ENCODE measurements at places on chromosomes 16 and 17. TPM values are rescaled to one million over a fixed set of nuclear protein-coding genes. Genes with fewer than 3 reads are reported as not detected.

PLK1 gene
- 135 TPM for total RNA-seq

- peak; percentile 45 for DNase-seq
Observed at GRCh38 chr17:27762527-27763305, 37.6 kb downstream of the NOS2 start.

DNA sequence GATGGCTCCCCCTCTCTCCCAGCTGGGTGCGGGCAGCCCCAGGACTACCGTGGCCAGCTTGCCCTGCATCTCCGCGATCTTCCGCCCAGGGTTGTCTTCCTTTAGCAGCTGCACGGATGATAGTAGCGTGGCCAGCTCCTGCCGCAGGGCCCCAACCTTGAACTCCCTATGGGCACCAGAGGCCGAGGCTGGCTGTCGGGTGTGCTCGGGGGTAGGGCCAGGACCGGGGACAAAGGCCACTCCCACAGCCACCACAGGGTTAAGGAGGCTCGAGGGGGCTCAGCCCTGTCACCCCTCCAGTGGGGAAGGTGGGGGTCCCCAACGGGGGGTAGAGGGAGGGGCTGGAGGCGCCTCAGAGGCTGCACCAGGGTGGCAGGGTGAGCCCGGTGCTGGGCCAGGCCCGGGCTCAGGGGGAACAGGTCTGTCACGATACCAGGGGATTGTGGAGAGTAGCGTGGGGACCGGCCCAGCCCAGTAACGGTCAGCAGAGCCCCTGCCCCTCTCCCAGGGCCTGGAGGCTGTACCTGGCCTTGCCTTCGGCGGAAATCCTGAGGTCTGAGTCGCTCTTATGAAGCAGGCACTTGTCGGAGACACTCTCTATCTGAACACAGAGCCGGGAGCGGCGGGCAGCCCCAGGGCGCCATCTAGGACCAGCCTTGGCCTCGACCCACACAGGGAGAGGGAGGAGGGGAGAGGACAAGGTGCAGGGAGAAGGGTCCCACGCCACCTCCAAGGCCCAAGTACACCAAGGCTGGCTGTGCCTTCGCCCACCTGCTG lies 5.2 kb downstream of the PERCC1 start:
- no peak for DNase-seq

DNA sequence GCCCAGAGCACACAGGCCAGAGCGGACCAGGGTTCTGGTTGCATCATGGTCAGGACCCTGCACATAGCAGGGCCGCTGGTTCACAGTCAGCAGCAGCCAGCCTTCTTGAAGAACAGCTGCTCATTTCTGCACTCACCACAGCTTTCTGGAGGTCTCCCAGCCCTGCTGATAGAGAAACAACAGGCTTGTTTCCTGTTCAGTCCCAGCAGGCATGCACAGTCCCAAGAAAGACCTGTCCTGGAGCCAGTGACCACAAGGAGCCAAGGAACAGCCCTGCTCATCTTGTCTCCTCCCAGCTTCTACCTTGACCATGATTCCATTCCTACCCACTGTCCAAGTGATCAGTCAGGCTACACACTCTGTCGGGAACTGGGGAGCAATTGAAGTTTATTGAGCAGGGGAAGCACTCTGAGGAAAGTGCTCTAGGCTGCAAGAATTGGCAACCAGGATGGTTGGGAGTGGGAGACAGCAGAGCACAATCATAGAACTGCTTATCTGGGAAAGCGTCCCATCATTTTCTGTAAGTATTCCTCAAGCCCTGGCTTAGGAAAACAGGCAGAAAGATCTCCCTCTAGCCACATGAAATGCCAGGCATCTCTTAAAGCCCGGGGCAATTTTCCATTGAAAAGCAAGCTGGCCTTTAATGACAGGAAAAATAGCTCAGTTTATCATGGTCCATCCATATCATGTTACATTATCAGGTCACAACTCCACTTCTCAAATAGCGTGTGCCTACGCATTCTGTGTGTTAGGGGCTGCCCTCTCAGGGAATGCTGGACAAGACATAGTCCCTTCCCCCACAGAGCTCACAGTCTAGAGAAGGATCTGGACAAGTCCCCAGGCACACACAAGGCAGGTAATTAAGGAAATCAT lies 155.4 kb upstream of the FOXF1 start:
- DNase-seq = no peak

DNA sequence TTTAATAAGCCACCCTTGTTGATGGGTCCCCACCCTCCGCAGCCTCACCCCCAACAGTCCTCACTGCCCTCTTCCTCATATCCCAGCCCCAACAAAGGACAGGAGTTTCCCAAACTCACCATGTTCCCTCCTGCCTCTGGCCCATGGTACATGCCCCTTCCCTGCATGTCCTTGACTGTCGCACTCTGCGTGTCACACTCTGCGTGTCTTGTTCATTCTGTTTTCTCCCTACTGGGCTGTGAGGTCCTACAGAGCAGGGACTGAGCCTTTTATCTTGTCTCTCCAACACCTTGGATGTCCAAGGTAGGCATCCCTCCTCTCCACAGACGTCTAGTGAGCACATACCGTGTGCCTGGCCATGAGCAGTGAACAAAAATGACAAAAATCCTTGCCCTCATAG lies 154.7 kb downstream of the SOCS1 start:
- DNase-seq = no peak

TNK1 gene
- total RNA-seq = 0.61 TPM

- no peak for DNase-seq
Observed at GRCh38 chr16:4641306-4641687, 16.7 kb downstream of the MGRN1 start.

- DNase-seq = no peak
Observed at GRCh38 chr17:285751-286422, 66.7 kb downstream of the RPH3AL start.

OTOA gene
- 0.09 TPM for total RNA-seq

DNA sequence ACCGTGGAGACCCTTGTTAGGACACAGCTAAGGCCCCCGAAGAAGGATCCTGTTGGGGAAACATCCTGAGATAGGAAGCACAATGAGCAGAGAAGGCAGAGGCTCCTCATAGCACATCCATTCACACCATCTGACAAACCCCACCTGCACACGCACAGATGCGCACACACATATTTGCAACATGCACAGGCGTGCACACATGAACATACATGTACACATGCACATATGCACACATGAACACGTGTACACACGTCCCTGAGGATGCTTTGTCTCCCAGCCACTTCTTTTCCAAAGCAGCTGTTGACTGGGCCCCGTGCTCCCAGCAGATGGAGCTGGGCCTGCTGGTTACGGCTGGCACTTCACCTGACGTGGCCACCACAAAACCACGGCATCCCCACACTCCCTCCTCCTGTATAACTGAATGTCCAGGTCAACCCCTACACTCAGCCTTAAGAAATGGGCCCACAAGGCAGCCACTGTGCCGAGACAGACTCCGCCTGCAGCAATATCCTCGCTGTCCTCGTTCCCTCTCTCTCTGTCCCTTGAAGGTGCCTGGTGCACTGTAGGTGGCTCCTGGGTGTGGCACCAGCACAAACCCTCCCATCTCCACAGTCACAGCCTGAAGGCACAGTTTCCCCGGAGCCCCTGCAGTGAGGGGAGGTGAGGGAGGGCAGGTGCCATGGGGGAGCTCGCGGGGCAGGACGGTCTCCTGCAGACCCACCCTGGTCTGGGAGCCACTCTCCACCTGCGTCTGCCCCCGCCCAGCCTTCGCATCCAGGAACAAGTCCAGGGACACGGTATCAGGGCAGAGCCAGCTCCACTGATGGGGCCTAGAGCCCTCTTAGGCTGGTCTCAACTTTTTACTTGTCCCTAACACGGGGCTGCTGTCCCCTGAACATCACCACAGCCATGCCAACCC lies 183.0 kb downstream of the RBFOX3 start:
- no peak for DNase-seq

DNA sequence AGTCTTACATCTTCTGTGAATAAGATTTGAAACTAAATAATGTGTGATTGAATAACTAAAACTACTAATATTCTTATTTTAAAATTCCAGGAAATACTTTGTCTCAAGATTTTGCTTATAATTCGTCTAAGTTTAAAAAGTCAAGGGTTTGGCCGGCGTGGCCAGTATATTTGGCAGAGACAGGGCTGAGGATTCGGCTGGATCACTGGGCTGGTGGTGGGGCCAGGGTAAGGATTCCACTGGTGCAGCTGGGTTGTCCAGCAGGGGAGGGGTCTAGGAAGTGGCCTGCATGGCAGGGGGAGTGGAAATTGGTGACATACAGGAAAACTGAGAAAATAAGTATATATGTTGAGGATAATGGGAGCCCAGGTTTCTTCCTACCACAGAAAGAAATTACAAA lies 75.7 kb downstream of the MYO1D start:
- DNase-seq = no peak

ZBTB4 gene
- total RNA-seq = 27.7 TPM

XAF1 gene
- total RNA-seq = 491 TPM

GRCh38 chr17:6997171-6997570 lies 1.3 kb downstream of the ALOX12 start:
- no peak for DNase-seq

KRTAP4-1 gene
- not detected for total RNA-seq

GRCh38 chr17:63555500-63556156 lies 5.4 kb downstream of the DCAF7 start:
- DNase-seq = no peak

GRCh38 chr17:62692159-62692651 lies 64.7 kb downstream of the MRC2 start:
- no peak for DNase-seq

GLOD4 gene
- total RNA-seq = 56.3 TPM

DNA sequence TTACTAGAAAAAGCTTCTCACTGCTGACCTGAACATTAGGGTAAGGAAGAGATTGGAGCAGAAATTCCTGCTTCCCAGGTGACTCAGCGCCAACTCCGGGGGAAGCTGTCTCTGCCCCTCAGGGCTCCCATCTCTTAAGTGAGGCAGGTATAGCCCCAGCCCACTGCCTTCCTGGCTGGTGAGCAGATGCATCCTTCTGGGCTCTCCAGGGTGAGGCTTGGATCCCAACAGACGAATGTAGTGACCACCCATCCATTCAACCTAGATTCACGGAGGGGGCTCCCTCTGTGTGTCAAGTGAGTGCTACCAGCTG lies 3.2 kb downstream of the ATP2C2 start:
- no peak for DNase-seq

DNAJA3 gene
- 68.7 TPM for total RNA-seq

DNA sequence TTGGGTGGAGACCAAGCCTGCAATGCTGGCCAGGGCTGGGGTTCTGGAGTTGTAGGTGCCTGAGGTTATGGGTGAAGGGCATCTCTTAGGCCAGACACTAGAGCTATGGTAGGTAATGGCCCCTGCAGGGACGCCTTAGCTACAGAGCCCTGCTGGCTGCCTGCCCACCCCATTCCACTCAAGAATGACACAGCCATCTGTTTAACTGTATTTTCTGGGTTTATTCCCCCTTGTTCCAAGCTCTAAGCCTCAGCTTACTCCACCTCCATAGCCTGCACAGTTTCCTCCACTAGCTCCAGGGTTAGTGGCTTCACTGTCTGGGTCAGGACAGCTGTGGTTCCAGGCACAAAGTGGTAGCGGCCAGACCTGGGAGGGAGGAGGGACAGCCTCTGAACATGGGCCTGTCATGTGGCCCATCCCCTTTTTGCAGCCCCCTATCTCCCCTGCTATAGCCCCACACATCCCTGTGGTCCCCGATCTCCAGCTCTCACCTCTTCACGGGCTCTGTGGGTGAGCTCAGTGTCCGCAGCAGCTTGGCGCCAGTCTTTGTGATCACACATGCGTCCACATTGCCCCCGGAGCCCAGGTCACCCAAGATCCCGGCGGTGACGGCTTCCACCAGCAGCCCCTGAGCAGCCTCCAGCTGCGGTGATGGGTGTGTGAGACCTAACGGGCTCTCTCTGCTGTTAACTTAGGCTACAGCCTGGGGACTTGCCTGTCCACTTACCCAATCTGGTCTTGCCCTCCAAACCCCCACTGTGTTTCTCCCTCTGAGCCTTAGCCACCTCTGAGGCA lies 2.1 kb downstream of the PSMB10 start:
- peak; percentile 40 for DNase-seq

GRCh38 chr16:2371421-2371820 lies 30.9 kb upstream of the ABCA3 start:
- no peak for DNase-seq

KRTAP4-5 gene
- total RNA-seq = not detected

DNA sequence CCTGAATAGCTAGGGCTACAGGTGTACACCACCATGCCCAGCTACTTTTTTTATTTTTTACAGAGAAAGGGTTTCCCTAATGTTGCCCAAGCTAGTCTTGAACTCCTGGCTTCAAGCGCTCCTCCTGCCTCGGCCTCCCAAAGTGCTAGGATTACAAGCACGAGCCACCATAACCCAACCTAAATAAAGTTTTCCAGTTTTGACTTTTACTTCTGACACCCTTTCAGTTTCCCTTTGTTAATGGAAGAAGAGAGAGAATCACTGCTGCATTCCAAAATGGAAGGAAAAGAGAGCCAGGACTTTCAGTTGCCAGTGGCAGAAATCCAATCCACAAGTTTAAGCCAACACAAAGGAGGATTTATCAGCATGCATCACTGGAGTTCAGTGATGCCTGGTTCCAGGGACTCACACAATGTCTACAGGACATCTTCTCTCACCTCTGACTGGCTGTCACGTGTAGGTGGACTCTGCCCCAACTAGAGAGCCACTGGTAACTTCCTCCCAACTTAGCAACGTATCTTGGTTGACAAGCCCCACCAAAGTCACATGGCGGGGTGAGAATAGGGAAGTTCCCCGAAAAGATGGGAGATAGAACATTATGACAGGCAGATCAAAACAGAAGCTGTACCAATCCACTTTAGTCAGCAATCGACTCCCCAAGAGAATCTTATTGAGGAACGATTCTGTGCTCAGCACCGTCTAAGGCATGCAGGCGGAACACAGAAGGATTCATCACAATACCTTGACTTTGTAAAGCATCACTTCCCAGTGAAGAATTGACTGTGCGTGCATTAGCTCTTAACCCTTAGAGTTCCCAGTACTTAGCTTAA lies 46.5 kb downstream of the GAS7 start:
- no peak for DNase-seq

- DNase-seq = no peak
Observed at GRCh38 chr17:37212179-37212578, 163.6 kb upstream of the C17orf78 start.

OTOP3 gene
- not detected for total RNA-seq

SLC35G6 gene
- total RNA-seq = not detected

DNA sequence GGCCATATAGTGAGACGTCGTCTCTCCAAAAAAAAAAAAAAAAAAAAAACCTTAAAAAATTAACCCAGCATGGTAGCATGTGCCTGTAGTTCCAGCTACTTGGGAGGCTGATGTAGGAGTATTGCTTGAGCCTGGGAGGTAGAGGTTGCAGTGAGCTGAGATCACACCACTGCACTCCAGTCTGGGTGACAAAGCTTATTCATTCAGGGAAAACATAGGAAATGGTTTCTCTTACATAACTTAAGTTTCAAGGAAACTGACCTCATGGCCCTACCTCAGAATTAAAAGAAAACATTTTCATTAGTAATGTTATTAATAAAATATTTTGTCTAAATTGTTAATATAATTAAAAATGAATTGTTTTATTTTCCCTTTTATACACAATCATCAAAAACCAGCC lies 31.4 kb downstream of the COG1 start:
- DNase-seq = no peak
